Caudate nucleus (tissue), 63 donors: ENCODE measurements at places on chromosomes 4 and X.

DNA sequence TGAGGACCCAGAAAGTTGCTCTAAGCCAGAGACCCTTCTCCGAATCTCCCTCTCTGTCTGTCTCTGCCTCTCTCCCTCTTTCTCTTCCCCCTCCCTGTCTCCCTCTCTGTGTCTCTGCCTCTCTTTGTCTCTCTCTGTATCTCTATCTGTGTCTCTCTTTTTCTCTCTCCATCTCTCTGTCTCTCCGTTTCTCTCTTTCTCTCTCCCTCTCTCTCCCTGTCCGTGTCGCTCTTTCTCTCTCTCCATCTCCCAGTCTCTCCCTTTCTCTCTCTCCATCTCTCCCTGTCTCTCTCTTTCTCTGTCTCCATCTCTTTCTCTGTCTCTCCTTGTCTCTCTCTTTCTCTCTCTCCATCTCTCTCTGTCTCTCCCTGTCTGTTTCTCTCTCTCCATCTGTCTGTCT, 2.6 kb upstream of the SHOX start:
- DNase-seq, result no peak

GRCh38 chrX:96407501-96407900, 277.1 kb upstream of the DIAPH2 start:
- DNase-seq, result no peak

- DNase-seq, result no peak
Observed at GRCh38 chr4:140719022-140719421, 37.2 kb downstream of the TBC1D9 start.

- DNase-seq, result no peak
Observed at GRCh38 chrX:33324099-33324498, 112.8 kb upstream of the DMD start.

GRCh38 chr4:13427599-13428325, 56.4 kb downstream of the RAB28 start:
- no peak for DNase-seq
